ENCODE measurements at places on chromosomes 2 and 18. TPM values are rescaled to one million over a fixed set of nuclear protein-coding genes. Genes with fewer than 3 reads are reported as not detected.

- no peak for DNase-seq
Observed at GRCh38 chr2:171316755-171317337, 116.9 kb downstream of the METTL8 start.

GRCh38 chr18:9894454-9895068 lies 8.8 kb downstream of the TXNDC2 start:
- no peak for DNase-seq

GRCh38 chr2:143949121-143949848 lies 570.6 kb downstream of the ZEB2 start:
- no peak for DNase-seq

- DNase-seq = no peak
Observed at GRCh38 chr2:64847930-64848329, 141.3 kb upstream of the SLC1A4 start.

The C2orf80 gene
- total RNA-seq = 59.8 TPM

DNA sequence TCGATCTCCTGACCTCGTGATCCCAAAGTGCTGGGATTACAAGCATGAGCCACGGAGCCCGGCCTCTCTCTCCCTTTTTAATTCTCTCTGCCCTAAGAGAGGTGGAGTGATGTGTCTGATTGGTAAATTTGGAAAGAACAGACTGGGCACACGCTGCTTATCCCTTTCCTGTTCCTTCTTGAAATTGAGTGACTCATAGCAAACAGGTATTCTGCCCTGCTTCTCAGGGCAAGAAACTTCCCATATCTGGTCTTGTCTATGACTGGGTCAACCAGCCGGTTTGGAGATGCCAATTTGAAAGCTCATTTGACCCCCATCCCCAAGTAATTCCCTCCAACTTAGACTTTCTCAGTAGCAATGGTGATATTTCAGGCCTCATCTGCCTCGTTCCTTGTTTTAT lies 15.0 kb downstream of the LYPD1 start:
- no peak for DNase-seq

- DNase-seq = no peak
Observed at GRCh38 chr18:51437280-51438271, 240.1 kb upstream of the MEX3C start.

GRCh38 chr2:127085317-127085681 lies 21.7 kb downstream of the BIN1 start:
- no peak for DNase-seq

The LRRFIP1 gene
- 88.8 TPM for total RNA-seq

GRCh38 chr2:45898819-45899218 lies 247.3 kb downstream of the PRKCE start:
- no peak for DNase-seq
